ENCODE measurements at places on chromosomes 4 and X.

DNA sequence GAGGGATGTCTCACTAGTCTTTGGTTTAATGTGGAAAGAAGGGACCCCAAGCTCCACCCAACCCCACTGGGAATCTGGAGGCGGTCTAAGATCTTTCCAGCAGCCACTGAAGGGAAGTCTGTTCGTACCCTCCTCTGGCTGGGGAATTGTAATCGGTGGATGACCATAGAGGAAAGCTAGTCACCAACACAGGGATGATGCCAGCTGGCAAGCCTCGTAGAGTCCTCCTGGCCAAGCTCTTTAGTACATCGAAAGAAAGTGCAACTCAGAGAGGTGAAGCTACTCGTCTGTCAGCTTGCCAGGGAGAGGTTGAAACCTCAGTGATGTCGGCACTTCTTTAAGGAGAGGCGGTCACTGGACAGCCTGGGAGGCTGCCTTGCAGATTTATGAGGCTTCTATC is 58.7 kb downstream of the MAMLD1 start:
- no peak for DNase-seq

- no peak for DNase-seq
Measured at GRCh38 chr4:10281996-10282395, 165.4 kb upstream of the WDR1 start.

GRCh38 chr4:167084321-167084720 is 150.0 kb downstream of the SPOCK3 start:
- DNase-seq = no peak

DNA sequence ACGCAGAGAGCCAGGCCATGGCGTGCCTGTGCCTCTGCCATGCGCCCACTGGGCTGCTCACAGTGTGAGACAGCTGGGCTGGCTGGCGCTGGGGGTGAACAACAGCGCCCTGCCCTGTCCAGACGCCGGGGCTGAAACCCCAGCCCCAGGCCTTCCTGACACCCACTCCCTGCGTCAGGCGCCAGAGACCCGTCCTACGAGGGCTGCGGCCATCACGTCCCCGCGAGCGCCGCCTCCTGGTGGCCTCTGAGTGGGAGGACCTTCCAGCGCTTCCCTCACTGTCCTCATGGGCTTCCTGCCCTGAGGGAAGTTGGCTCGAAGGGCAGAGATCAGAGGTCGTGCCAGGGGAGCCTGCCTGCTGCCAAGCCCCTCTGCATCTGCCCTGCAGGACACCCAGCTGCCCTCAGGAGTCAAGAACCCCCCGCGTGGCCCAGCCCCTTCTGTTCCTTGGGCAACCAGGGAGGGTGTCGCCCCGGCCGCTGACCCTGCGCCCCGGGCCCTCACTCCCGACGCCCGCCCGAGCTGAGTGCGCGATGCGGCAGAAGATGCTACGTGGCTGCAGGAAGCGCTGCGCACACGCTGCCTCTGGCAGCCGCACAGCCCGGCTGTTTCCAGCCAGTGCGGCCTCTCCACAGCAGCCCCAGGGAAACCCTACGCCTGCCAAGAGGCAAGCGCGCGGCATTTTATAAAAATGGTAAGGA is 16.2 kb downstream of the NELFA start:
- DNase-seq = no peak

DNA sequence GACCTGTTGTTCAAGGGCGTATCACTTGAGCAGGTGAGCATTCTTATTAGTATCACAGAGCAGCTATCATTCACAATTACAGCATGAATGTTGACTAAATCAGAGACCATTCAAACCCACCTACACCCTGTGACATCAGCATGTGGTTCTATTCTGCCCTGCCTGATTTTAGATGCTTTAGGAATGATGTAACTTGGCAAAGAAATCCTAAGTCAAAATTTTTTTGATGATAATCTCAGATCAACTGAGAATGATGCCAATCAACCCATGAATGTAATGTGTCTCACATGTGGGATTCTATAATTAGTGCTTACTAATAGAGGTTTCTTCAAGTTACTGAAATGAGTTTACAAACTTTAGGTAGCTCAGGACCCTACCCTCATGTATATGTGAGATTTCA is 13.4 kb upstream of the CHIC2 start:
- DNase-seq = no peak

- DNase-seq = no peak
Measured at GRCh38 chr4:103410386-103410785, 212.2 kb upstream of the CENPE start.

GRCh38 chr4:37988670-37989069 is 28.5 kb downstream of the PTTG2 start:
- DNase-seq = no peak

DNA sequence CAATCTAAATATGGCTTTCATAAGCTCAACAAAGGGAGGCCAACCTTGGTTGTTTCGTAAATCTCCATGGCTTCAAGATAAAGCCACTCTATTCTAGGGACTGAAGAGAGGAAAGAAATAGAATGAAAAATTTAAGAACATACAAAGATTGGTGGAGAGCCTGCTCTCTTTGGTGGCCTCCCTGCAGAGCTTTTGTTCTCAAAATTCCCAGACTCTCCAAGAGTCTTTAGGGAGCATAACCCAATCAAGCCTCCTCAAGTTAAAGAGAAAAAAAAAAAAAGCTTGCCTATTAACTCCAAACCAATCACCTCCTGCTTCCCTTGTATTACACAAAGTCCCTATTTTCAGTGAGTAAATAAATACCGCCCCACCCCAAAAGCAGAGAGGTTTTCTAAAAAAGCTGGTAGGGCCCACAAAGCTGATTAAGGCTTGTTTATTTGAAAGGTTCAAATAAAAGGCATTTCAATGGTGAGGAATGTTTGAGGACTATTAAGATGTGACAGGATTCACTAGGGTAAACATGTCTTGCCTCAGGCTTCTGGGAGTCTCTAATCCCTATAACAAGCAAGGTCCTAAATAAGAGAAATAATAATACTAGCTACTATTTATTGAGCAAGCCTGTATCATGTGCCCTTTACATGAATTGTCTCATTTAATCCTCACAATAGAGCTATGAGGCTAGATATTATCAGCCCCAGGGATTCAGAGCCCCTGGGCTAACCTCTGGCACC is 71.6 kb downstream of the GPC3 start:
- DNase-seq = no peak

- DNase-seq = no peak
Measured at GRCh38 chr4:97720869-97721432, 422.3 kb downstream of the STPG2 start.

DNA sequence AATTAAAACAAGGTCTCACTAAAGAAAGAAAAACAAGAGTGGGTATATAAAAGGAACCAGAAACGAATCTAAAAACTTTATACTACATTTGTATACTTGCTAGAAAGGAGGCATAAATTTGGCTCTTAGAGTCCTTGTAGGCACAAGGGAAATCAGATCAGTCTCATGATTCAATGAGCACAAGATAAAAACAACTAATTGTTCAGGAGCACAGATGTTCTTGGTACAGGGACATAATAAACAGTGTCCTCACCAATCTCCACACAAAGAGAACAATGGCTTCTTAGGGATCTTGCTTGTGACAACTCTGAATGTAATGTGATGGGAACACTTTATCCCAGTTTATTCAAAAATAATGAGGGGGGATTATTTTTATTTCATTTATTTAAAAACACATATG is 28.3 kb downstream of the TMEM144 start:
- DNase-seq = no peak

DNA sequence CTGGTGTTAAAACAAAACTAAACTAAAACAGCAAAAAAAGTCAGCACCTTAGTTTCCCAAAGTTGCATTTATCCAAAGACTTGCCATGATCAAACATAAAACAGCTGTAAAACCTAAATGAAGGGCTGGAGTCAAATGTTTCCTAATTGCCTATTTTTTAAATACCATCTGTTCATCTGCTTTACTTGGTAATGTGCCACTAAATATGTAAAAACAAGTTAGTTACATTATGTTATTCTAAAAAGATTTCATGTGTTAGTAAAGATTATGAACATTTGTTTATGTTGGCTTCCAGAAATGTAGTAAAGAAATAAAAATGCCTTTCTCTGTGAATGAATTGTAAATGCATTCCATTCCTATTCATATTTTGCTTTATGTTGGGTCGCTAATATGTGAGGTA is 977.8 kb downstream of the FSTL5 start:
- DNase-seq = no peak
